ENCODE measurements at places on chromosomes 7 and 10.

GRCh38 chr7:158133515-158134271, 453.9 kb downstream of the PTPRN2 start:
- no peak for DNase-seq

DNA sequence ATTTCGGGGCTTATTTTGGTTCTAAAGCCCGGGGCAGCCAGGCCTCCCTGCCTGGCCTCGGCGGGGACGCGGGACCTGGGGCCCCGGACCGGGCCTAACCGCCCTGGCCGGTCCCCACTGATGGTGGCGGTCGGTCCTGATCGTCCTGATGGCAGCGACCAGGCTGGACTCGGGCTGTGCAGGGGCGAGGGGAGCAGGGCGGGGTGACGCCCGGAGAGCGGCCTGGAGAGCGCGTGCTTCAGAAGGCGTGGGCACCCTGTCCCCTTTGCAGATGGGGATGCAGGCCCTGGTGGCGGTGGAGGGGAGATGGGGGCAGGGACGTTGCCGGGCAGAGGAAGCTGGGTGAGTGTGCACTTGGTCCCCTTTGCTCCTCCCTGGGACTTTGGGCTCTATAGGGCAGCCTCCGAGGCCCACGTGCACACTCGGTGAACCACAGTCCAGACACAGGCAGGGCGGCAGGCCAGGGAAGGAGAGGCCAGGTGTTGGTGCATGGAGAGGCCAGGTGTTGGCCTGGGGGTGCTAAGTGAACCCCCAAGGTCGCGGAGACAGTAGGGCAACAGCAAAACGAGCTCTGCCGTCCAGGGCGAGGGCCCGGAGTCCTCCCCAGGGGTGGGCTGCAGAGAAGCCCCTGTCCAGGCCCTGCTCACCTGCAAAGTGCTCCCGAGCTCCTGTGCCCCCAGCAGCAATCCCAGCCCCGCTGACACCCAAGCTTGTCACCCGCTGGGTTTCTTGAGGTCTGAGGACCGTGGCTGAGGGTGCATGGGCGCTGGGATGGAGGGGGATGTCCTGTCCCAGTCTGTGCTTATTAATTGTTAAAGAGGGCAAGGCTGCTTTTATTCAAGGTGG, 42.4 kb upstream of the FAM20C start:
- DNase-seq, result peak; percentile 53

DNA sequence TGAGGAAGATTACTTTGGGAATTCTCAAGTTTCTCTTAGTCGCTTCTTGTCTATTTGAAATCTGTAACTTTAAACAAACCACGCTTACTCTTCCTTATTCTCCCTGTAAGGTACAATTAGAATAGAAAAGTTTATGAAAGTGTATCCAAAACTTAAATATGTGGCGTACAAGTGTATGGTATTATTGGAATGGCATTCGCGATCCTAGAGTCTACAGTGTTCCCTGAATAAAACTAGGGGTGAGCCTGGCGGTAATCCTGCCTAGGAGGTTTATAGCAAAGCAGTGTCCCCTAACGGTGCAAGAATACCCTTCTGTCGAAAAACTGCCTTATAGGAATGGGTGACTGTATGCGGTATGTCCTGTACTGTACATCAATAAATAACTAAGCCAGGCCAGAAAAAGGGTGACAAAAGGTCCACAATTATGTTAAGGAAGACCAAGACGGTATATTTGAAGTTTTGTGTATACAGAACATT, 1.2 kb downstream of the TASOR2 start:
- DNase-seq, result no peak

GRCh38 chr10:48725708-48726107, 41.0 kb downstream of the WDFY4 start:
- no peak for DNase-seq

GRCh38 chr7:77327067-77327931, 88.8 kb downstream of the GSAP start:
- DNase-seq, result no peak

- DNase-seq, result no peak
Measured at GRCh38 chr10:30573721-30574431, 55.7 kb downstream of the LYZL2 start.

- no peak for DNase-seq
Measured at GRCh38 chr10:109924967-109925620, 1.8 kb upstream of the XPNPEP1 start.

Measured in hypothalamus (tissue), 51 donors.